ENCODE measurements at places on chromosomes 5 and 9.
A peak's percentile ranks its signal among the peaks of the same experiment; 100 is the strongest.

DNA sequence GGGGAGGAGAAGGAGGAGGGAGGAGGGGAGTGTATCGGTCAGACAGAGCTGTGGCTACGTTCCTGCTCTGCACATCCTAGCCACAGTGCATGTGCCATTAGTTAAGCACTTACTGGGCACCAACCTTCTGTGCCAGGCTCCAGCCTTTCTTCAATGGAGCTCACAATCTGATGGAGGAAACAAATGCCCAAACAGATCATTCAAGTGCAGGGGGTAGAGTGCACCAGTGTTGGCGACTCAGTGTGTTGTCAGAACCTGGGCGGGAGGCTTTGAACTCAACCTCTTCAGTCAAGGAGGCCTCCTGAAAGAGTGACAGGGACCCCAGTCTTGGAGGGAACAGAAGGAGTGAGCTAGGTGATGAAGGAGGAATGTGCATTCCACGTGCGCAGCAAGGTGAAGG, 51.9 kb upstream of the SHB start:
- no peak for DNase-seq

DNA sequence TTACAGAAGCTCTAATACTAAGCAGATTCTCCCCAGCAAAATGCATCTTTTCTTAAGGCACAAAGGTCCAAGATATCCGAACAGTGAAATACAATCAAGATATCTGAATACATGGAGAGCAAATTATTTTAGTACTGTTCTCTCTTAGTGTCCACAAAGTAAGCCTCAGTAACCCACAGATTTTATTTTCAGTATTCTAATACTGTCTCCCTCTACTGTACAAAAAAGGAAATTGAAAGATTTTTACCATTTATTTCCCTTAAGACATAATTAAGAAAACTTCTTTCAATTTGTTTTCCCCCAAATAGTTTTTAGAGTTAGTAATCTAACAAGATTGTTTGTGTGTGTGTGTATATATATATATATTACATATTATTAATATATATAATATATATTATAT, 24.7 kb upstream of the NOL6 start:
- DNase-seq = no peak

DNA sequence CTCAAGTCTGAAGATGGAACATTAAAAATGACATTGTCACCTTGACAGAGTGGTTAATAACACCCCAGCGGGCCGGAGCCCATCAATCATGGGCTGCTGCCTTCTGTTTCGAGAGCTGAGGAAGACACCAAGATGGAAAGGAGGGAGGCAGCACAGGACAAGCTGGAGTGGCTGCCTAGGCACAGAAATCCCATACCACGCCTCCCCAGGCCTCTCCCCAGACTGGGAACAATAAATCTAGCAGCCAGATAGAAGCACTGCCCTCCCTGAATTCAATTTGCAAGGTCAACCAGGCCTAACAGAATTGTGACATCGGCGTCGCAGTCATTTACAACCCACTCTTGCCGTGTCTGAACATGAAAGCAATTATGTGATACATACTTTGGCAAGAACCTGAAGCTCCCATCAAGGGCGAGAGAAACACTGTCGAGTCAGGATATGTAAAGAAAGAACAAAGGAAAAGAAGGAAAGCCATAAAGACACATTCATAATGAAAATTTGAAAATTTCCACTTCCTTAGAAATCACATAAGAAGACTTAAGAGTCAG, 35.4 kb upstream of the ZNF354A start:
- DNase-seq = no peak

GRCh38 chr9:88890546-88890945, 100.7 kb upstream of the S1PR3 start:
- no peak for DNase-seq

- DNase-seq = no peak
These were observed 669.5 kb downstream of the SLCO4C1 start for GRCh38 chr5:101626572-101626971.

DNA sequence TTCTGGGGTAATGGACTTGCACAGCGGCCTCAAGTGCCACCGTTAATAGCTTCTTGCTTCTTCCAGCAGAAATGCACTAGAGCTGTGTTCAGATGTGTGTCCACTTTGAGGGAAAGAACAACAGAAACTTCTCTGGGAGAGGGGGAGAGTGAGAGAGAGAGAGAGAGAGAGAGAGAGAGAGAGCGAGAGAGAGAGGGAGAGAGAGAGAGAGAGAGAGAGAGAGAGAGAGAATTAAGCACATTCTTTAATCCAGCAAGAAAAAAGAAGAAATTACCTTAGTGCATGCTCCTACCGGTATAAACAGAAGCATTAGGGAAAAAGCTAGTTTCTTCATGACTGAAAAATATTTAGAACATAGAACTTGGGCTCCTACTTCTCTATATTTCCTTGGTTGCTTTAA, 418.8 kb downstream of the MAN2A1 start:
- no peak for DNase-seq

GRCh38 chr9:33297432-33297831, 7.1 kb downstream of the NFX1 start:
- no peak for DNase-seq

GRCh38 chr9:19161257-19162025, 34.1 kb upstream of the PLIN2 start:
- peak; percentile 18 for DNase-seq

DNA sequence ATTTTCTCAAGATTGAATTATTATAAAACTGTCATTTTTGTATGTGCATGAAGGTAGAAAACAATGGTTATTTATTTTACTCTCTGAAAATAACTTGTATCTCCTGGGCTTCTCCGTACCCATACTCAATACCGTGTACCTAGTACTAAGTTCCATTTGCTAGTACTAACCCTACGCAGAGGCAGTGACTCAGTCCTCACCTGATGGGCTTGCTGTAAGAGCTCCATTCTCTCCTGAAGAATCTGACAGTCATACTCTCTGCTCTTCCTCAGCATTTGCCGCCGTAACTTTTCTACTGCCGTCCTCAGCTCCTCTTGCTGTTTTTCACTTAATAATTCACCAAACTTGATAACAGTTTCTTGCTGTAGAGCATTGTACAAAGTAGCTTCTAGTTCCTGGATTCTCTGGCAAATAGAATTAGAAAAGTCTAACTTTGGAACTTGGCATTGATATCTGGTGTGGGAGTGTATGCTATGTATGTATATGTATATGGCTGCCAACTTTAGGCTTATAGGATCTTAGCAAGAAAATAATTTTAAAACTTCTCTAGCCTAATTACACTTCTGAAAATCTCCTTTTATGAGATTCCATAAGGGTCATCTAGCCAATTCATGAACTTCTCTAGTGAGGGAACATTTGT, 108.0 kb upstream of the DPYSL3 start:
- DNase-seq = no peak

GRCh38 chr5:95923918-95924544, 37.6 kb downstream of the ELL2 start:
- no peak for DNase-seq

DNA sequence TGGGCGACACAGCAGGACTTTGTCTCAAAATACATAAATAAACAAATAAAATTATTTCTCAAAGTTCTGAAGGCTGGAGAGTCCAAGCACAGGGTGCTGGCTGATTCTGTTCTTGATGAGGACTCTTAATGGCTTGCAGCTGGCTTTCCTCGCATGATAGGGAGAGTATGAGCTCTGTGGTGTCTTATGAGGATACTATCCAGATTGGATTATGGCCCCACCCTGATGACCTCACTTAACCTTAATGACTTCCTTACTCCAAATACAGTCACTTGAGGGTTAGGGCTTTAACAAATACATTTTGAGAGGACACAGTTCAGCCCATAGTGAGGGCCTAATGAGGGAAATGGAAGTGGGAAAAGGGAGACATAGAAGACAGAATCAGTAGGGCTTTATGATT, 87.7 kb downstream of the FOCAD start:
- DNase-seq = no peak

GRCh38 chr9:19028835-19029451, 4.1 kb downstream of the SAXO1 start:
- DNase-seq = no peak

All from activated CD4-positive, alpha-beta T cell treated with anti-CD3 and anti-CD28 coated beads, Interleukin-2, amount 50 U/mL, for 4 hours (primary cell).